Fibroblast of mammary gland (primary cell): ENCODE measurements at places on chromosomes 6 and 20.

DNA sequence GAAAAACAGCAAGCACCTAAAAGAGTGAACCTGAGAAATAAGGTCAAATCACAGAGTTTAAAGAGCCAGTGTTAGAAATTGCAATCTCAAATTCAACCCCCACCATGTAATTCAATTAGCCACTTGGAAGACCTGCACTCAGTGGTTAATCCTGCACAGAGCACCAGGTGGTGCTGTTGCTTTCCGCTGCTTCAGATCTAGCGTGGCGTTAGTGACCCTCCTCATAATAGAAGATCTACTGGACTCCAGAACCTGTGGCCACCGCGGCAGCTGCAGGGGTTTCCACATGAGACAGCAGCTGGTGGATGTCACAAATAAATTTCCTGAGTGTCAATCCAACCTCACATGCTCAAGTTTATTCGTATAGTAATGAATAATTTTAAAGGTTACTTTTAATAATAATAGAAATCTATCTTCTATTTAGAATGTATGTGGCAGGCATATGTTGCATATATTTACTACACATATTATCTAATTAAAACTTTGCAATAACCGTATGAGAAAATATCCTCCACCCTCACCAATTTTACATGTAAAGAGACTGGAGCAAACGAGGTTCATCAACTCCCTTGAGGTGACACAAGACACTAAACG lies 84.4 kb downstream of the SYNE1 start:
- DNase-seq = peak; percentile 77

- no peak for DNase-seq
Measured at GRCh38 chr6:119294984-119295383, 54.6 kb downstream of the MAN1A1 start.

DNA sequence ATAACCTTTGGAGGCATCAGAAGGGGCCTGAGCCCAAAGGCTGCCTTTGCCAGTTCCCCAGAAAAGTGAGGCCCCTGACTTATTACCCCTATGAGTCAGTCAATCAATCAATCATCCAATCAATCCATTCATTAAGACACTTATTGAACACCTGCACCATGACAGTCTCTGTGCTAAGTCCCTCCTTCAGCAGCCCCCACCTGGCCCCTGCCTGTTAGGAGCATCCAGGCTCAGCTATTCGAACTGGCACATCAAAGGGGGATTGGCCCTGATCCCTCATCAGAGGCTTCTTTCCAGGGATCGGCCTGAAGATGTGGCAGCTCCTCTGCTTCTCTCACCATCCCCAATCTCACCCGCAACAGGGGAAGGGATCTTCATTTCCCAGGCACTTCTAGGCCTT lies 27.7 kb upstream of the VEGFA start:
- no peak for DNase-seq

DNA sequence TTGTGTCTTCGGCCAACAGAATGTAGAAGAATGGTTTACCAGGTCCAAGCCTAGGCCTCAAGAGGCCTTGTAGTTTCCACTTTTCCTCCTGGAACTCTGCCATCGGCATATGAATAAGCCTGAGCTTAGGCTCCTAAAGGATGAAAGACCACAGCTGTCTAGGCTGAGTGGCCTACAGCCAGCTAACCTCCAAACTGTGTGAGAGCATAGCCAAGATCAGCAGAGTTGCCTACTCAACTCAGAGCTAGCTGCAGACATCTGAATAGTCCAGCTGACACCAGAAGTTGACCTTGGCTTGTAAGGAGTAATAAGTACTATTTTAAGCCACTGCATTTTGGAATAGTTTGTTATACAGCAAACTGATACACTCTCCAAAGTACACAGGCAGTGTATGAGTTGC lies 52.6 kb upstream of the SMIM29 start:
- DNase-seq = peak; percentile 96

DNA sequence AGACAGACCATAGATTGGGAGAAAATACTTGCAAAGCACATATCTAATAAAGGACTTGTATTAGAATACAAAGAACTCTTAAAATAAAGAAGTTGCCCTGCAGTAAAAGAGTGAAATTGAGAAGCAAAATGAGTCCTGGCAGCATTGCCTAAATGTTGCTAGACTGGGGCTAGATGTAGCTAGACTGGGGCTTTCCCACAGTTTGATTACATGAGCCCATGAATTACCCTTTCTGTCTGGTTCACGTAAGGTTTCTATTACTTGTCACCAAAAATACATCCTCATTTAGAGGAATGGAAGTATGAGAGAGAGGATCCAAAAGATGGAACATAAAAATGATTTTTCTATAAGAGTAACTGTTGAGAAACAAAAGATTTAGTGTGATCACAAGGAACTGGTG lies 57.6 kb upstream of the CCDC28A start:
- no peak for DNase-seq

GRCh38 chr20:400454-401275 lies 7.4 kb upstream of the RBCK1 start:
- DNase-seq = no peak

GRCh38 chr20:36092398-36093024 lies 62.0 kb upstream of the EPB41L1 start:
- DNase-seq = no peak

GRCh38 chr6:55772730-55773129 lies 102.7 kb downstream of the BMP5 start:
- DNase-seq = no peak

DNA sequence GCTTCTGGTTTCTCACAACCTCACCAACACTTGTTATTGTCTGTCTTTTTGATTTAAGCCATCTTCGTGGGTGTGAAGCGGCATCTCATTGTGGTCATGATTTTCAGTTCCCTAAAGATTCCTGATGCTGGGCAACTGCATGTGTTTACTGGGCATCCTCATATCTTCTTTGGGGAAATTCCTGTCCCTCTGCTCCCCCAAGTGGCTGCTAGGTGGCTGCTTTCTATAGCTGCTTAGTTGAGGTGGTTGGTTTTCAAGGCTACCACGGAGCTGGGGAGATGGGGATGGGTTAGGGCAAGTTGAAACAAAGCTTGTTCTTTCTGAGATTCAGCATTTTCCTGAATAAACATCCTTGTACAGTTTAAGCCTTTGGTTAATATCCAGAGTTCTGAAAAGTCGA lies 403.9 kb upstream of the SULF2 start:
- DNase-seq = peak; percentile 38
